ENCODE measurements at places on chromosomes 3 and 15.

GRCh38 chr3:110383356-110383755 is 688.3 kb upstream of the NECTIN3 start:
- ATAC-seq, result no peak

GRCh38 chr3:18864933-18865731 is 283.2 kb upstream of the KCNH8 start:
- ATAC-seq, result no peak

GRCh38 chr15:89652131-89652530 is 3.1 kb downstream of the KIF7 start:
- ATAC-seq, result no peak

- no peak for ATAC-seq
These were observed 365.8 kb downstream of the FOXP1 start for GRCh38 chr3:71217640-71218222.

GRCh38 chr3:156834435-156834834 is 8.3 kb downstream of the LEKR1 start:
- no peak for ATAC-seq

- ATAC-seq, result no peak
These were observed 247.0 kb upstream of the RARB start for GRCh38 chr3:25181096-25181495.

- ATAC-seq, result no peak
These were observed 16.8 kb upstream of the ALPK3 start for GRCh38 chr15:84800365-84800806.

- ATAC-seq, result no peak
These were observed 141.2 kb upstream of the LRIG1 start for GRCh38 chr3:66642019-66642418.

DNA sequence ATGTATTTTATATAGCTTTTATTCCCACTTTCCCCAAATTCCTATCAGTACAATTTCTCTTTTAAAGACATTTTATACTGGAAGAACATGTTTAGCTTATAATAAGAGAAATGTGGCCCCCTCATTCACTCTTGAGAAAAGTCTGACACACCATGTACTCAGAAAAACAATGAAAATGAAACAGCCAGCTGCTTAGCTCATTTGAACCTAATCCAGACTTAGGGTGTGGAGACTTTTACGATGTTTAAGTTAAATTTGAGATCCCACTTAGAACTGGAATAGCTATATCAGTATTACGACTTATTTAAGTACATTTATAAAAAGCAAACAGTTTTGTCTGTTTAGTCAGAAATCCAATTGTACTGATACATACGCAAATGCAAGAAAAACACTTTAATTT is 252.3 kb upstream of the ARRDC4 start:
- ATAC-seq, result no peak

- no peak for ATAC-seq
These were observed 383.4 kb upstream of the ARRDC4 start for GRCh38 chr15:97576929-97577645.

GRCh38 chr3:10725067-10725466 is 91.0 kb upstream of the SLC6A11 start:
- no peak for ATAC-seq

All from SK-N-SH treated with all-trans-retinoic acid at 6 μM for 48 hours (cell line).